ENCODE measurements at places on chromosomes 4 and X. TPM values are rescaled to one million over a fixed set of nuclear protein-coding genes. Genes with fewer than 3 reads are reported as not detected.

The CWH43 gene
- total RNA-seq = 1.4 TPM

The TLL1 gene
- total RNA-seq = 23.9 TPM

The DGKK gene
- 0.16 TPM for total RNA-seq

The MAGEB3 gene
- total RNA-seq = not detected

The RBM47 gene
- total RNA-seq = 18.8 TPM

The SFRP2 gene
- 103 TPM for total RNA-seq

The POU3F4 gene
- total RNA-seq = not detected

The SMIM31 gene
- 0.11 TPM for total RNA-seq

The GRPR gene
- 1.8 TPM for total RNA-seq

The SRPX2 gene
- total RNA-seq = 6.3 TPM

The TMPRSS11A gene
- 0.33 TPM for total RNA-seq

The SMR3B gene
- total RNA-seq = not detected

The DNAAF6 gene
- total RNA-seq = not detected

The ZNF275 gene
- total RNA-seq = 16.4 TPM

The NSG1 gene
- 54.9 TPM for total RNA-seq

The CT45A10 gene
- not detected for total RNA-seq

The KCNE5 gene
- 3.9 TPM for total RNA-seq

The DOK7 gene
- total RNA-seq = 3.5 TPM

The SYNPO2 gene
- total RNA-seq = 66.4 TPM

The SLC7A11 gene
- total RNA-seq = 7.1 TPM

The FGF13 gene
- 42.1 TPM for total RNA-seq

The PDLIM3 gene
- 128 TPM for total RNA-seq

All from camera-type eye (tissue), 1 donor.